Effector memory CD4-positive, alpha-beta T cell (primary cell): ENCODE measurements at places on chromosomes 4 and X.

- no peak for DNase-seq
These were observed 250.8 kb upstream of the SFRP2 start for GRCh38 chr4:154039435-154040343.

- DNase-seq: no peak
These were observed 36.8 kb downstream of the ACSL4 start for GRCh38 chrX:109696146-109696740.

GRCh38 chr4:188783175-188783574 is 643.9 kb downstream of the TRIML1 start:
- no peak for DNase-seq

DNA sequence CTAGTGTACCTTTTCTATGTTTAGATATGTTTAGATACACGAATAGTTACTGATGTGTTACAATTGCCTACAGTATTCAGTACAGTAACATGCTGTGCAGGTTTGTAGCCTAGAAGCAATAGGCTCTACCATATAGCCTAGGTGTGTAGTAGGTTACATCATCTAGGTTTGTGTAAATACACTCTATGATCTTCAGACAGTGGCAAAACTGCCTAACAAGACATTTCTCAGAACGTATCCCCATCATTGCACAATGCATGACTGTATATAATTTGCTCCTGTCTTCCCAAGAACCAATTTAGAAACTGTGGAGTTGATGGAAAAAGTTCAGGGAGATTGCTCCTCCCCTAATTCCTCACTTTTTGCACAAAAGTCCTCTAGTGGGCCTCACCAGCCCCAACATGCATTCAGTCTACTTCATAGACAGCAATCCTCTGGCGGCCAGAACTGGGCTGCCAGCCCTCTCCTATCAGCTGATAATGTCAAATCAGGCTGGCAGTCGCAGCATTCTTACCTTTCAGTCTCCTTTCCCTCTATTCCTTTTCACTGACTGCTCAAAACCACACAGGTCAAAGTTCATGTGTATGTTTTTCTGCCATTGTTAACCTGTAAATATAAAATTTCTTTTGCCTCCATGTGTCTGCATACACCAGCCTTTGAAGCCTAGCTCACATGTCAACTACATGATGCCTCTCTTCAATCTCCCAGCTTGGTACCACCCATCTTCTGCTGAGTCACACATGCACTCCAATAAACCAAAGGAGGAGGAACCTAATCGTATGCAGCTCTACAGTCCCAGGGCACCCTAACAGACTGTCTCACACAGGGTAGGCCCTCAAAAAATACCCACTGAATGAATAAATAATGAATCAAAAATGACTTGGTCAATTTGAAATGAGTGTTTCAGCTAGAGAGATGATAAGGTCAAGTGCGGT is 32.0 kb downstream of the BCLAF3 start:
- no peak for DNase-seq

- DNase-seq: no peak
These were observed 136.0 kb downstream of the FAM53A start for GRCh38 chr4:1547856-1548826.

DNA sequence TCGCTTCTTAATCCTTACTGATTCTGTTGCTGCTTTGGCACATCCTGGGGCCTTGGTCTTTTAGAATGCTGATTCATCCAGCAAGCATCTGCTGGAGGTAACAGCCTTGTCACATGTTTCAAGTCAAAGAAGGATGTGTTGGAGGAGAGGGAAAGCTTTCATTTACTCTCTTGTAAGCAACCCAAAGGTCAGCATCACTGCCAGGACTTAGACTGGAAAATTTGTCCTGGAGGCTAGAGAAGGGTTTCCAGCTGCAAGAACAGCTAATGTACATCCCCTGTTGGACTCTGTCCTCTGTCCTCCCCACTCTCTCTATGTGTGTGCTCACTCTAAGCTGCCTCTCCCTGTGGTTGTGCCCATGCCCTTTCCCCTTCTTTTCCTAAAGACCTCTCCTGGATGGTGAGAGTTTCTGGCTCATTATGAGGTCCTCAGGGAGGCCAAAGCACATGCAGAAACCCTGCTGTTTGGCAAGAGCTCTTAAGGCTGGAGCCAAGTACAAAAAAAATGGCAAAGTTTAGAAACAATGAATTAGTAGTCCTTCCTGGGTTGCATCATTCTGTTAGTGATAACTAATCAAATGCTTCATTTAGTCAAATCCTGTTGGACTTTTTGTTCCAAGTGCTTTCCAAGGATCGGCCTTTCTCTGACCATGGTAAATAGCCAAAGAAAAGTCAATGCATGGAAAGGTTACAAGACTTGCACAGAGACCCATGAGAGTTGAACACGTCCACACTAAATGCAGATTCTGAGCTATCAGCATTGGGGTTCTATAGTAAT is 13.4 kb upstream of the SRPX start:
- DNase-seq: no peak

DNA sequence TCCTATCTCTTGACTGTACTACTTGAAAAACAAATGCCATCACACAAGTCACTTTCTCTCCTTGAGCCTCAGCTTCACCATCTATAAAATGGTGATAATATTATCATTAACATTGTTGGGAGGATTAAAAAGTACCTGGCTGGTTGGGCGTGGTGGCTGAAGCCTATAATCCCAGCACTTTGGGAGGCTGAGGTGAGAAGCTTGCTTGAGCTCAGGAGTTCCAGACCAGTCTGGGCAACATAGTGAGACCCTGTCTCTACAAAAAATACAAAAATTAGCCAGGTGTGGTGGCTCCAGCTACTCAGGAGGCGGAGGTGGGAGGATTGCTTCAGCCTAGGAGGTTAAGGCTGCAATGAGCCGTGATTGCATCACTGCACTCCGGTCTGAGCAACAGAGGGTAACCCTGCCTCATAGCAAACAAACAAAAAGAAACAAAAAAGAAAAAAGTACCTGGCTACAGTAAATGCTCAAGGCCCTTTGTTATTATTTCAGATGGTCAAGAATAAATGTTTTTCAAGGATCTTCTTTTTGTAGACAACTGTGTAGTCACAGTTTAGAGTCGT is 120.3 kb downstream of the CHRNA9 start:
- no peak for DNase-seq

GRCh38 chr4:15938182-15938581 is 358 bp downstream of the FGFBP1 start:
- no peak for DNase-seq
